ENCODE measurements at places on chromosomes 7 and 10.

DNA sequence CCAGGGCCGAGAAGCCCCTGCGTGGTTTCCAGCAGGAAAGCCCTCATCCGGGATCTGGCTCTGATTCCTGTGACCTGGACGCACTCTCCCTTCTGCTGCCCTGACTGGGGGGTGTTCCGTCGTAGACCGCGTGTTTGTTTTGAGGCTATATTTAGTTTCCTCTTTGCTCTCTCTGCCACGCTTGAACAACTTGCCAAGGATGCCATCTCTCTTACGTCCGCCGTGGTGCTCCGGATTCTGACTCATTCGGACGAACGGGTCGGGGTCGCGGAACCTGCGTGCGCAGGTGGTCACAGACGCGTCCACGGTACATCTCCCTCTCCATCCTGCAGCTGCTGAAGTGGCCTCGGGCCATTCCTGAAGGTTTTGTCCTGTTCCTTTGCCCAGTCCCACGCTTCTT, 10.4 kb upstream of the SORCS3 start:
- H3K4me3 ChIP-seq = no peak overlapping the region
- no peaks in the 10 kb centered on the region for H3K4me1 ChIP-seq
- no peak overlapping the region for H3K27ac ChIP-seq

DNA sequence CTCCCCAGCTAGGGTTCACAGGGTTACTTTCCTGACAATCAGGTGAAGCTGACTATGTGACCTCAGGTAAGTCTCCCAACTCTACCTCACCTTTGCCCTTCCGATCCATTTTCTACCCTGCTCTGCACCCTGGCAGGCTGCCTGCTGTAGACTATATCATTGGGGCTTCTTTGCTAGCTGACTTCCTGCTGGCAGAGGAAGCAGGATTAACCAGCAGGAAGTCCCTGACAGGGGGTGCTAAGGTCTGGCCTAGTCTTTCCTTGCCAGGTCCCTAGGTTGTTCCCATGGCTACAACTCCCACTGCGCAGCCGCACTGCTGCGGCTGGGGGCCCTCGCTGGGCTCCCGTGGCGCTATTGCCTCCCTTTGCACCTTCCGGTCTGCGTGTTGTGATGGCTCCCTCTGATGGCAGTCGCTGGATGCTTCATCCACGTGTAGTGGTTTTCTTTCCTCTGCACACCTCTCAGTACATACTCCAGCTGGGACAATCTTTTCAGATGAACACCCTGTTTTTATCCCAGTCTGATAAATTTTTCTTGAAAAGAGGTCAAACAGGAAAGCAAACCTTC, 365.9 kb downstream of the REEP3 start:
- no peak overlapping the region for H3K27ac ChIP-seq
- H3K36me3 ChIP-seq = no peaks in the 10 kb centered on the region
- no peak overlapping the region for H3K4me3 ChIP-seq
- peaks cover 2% of the 10 kb centered on the region for H3K27me3 ChIP-seq
- DNase-seq = no peak
- H3K4me1 ChIP-seq = no peaks in the 10 kb centered on the region

DNA sequence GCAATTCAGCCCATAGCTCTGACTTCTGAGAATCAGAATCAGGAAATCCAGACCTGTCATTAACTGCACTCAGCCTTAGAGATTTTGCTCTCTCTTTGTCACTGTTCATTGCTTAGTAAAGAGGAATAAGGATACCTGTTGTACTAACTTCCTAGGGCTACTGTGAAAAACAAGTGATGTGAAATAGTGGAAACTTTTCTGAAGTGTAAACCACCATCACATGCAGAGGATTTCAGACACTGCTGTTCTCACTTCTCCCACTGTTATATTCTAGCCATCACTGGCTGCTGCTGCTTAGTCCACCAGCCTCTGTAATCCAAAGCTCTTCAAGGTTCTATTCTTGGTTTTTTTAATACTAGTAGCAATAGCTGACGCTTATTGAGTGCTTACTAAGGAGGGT, 129.6 kb upstream of the CCDC6 start:
- no peaks in the 10 kb centered on the region for H3K27me3 ChIP-seq
- H3K4me3 ChIP-seq = no peak overlapping the region
- no peaks in the 10 kb centered on the region for H3K36me3 ChIP-seq

GRCh38 chr10:124319926-124320391, 98.8 kb downstream of the OAT start:
- no peaks in the 10 kb centered on the region for H3K27me3 ChIP-seq
- H3K4me3 ChIP-seq = no peak overlapping the region
- no peak for DNase-seq
- no peak overlapping the region for H3K27ac ChIP-seq
- H3K4me1 ChIP-seq = no peaks in the 10 kb centered on the region
- H3K36me3 ChIP-seq = no peaks in the 10 kb centered on the region

DNA sequence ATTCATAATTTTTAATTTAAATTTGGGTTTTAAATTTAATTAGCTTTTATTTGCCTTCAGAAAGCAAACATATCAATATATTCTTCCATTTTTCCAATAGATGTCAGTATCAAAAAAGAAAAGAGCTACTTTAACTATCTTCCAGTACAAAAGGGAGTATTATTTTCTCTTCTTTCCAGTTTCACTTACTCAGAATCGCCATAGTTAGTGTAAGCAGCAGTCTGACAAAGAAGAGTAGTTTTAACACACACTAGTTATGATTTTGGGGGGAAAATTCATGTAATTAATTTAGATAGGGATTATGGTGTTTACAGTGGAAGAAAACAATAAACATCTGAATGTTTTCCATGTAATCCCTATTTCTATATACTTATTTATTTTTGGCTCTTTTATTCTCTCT, 272.6 kb upstream of the DGKB start:
- H3K27ac ChIP-seq = no peak overlapping the region
- H3K4me3 ChIP-seq = no peak overlapping the region
- H3K4me1 ChIP-seq = no peaks in the 10 kb centered on the region
- DNase-seq = no peak

- H3K27ac ChIP-seq = no peak overlapping the region
- H3K36me3 ChIP-seq = no peaks in the 10 kb centered on the region
These were observed 365.2 kb downstream of the PLXDC2 start for GRCh38 chr10:20181434-20181833.

Measured in effector memory CD4-positive, alpha-beta T cell (primary cell).